ENCODE measurements at places on chromosomes 1 and 21. TPM values are rescaled to one million over a fixed set of nuclear protein-coding genes. Genes with fewer than 3 reads are reported as not detected.

DNA sequence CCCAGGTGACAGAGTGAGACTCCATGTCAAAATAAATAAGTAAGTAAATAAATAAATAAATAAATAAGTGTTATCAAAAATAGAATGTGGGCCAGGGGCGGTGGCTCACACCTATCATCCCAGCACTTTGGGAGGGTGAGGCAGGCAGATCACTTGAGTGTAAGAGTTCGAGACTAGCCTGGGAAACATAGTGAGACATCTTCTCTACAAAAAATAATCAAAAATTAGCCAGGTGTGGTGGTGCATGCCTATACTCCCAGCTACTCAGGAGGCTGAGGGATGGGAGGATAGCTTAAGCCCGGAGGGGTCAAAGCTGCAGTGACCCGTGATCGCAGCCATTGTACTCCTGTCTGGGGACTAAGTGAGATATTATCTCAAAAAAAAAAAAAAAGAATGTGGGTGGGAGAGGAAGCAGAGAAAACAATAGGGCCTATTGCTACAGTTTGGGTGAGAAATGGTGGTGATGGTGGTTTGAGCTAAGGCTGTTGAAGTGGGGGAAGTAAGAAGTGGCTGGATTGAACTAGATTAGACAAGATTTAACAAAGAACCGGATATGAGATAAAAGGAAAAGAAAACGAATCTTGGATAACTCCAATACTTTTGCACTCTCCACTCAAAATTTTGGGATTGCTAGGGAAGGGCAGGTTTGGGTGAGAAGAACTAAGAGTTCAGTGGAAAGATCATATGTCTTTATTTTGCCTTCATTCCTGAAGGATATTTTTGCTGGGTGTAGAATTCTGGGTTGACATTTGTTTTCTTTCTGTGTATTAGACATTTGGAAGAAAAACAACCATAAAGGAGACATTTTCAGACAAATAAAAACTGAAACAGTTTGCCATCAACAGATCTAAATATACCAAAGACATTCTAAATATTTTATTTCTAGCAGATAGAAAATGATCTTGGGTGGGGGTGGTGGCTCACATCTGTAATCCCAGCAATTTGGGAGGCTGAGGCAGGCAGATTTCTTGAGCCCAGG, 57.1 kb upstream of the SPOCD1 start:
- no peak for DNase-seq

- DNase-seq: no peak
Measured at GRCh38 chr1:224726441-224727182, 110.5 kb downstream of the CNIH3 start.

The ZNF697 gene
- 8.8 TPM for total RNA-seq

DNA sequence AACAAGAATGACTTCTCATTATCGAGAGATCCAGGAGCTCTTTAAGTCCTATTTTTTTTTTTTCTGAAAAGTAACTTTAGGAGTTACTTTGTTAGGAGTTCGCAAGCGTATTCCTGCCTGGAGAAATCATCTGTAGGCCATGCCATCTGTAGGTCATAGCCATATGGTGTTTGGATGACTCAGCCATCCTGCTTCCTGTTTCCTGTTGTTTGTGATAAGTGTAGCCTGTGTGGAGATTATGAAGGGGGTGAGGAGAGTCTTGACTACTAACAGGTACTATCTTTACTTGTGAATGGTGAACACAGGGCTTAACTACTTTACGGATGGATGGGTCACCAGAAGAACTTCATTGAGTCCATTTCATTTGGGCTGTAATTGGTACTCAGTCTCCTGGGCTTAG, 327.2 kb downstream of the PTPRU start:
- no peak for DNase-seq
